NK-92 treated with Interleukin-12 subunit alpha and Interleukin-12 subunit beta, amount 100 ng/mL, for 24 hours (cell line): ENCODE measurements at places on chromosomes 11 and 22.

- DNase-seq, result peak; percentile 65
Observed at GRCh38 chr11:64745189-64745520, 1.2 kb upstream of the RASGRP2 start.

DNA sequence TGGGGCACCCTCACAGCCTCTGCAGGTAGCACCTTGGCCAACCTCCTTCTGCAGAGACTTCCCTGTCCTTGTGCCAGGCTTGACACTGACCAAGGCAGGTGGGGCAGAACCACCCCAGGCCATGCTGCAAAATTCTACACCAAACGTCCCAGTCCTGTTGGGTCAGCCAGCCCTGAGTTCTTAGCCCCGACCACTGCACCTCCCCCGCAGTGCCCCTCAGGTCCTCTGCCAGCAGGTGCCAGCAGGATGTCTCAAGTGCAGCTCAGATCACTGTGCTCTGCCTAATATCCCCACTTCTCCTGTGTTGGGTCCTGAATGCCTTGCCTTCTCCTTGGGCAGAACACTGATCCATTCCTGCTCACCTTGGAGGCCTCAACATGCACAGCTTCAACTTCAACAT lies 999.7 kb downstream of the TBC1D22A start:
- DNase-seq, result no peak

GRCh38 chr11:114832532-114833125 lies 154.3 kb downstream of the NXPE2 start:
- no peak for DNase-seq

GRCh38 chr11:86183694-86184093 lies 60.9 kb upstream of the EED start:
- DNase-seq, result no peak

GRCh38 chr22:31614781-31615490 lies 47.1 kb downstream of the PISD start:
- no peak for DNase-seq

DNA sequence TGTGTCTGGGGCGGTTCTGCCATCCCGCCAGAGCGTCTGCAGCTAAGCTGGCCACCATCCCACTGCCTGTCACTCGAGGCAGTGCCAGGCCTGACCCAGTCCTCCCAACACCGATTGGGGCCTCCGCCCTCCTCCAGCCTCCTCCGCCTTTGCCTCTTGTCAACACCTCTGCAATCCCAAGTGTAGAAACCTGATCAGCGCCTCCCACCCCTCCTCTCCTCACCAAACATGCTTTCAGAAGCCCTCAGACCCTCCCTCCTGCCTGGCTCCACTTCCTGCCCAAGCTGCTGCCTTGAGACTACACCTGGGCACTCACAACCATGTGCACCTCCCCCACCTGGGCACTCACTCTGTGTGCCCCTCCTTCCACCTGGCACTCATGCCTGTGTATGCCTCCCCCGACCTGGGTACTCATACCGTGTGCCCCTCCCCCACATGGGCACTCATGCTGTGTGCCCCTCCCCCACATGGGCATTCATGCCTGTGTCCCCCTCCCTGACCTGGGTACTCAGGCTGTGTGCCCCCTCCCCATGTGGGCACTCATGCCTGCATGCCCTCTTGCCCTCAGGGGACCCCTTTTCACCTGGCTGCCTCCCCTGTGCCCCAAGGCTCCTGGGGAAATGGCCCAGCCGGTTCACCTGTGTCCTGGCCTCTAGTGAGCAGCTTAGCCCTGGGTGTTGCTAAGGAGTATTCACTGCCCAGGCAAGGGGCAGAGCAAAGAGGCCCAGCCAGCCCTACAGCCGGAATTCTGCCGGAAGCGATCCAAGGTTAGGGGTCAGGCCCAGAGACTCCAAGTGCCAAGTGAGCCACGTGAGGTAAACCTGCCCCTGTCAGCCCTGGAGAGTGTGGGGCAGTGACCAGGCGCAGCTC lies 5.5 kb upstream of the IFITM10 start:
- DNase-seq, result no peak

GRCh38 chr11:128733440-128734102 lies 39.7 kb downstream of the FLI1 start:
- peak; percentile 25 for DNase-seq
